Hematopoietic multipotent progenitor cell treated with erythropoietin and hydrocortisone succinate and interleukin-3 and kit ligand, for 6 days (in vitro differentiated cells): ENCODE measurements at places on chromosomes 1 and 21.
A peak's percentile ranks its signal among the peaks of the same experiment; 100 is the strongest.

DNA sequence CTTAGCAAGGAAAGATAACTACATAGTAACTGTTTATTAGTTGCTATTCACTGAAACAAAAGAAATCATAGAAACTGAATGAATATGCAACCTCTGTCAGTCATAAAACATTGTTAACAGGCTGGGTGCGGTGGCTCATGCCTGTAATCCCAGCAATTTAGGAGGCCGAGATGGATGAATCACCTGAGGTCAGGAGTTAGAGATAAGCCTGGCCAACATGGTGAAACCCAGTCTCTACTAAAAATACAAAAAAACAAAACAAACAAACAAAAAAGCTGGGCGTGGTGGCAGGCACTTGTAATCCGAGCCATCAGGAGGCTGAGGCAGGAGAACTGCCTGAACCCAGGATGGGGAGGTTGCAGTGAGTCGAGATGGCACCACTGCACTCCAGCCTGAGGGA is 44.1 kb downstream of the CRB1 start:
- DNase-seq = no peak

GRCh38 chr1:221709854-221710253 is 32.0 kb downstream of the DUSP10 start:
- no peak for DNase-seq

GRCh38 chr1:79362470-79362869 is 355.9 kb upstream of the ADGRL4 start:
- no peak for DNase-seq

DNA sequence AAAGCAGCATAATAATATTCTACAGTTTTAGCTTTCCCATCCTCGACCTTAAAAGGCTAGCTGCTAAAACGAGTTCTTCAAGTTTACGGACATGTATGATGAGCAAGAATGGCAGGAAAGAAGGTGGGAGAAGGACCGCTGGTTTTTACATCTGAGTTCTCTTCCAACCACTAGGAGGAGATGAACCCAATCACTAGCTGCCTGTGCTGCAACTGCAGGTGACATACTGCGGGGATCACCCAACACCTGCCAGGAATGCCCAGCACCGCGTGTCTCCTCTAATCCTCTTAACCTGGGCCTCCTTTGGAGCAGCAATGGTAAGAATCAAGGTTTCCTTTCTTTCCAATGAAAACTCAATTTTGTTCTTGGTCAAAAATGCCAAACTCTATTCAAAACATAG is 23.5 kb downstream of the TOR3A start:
- peak; percentile 25 for DNase-seq

- no peak for DNase-seq
Observed at GRCh38 chr1:244089561-244089960, 38.5 kb downstream of the ZBTB18 start.

GRCh38 chr1:237677979-237678378 is 212.7 kb downstream of the ZP4 start:
- DNase-seq = no peak

DNA sequence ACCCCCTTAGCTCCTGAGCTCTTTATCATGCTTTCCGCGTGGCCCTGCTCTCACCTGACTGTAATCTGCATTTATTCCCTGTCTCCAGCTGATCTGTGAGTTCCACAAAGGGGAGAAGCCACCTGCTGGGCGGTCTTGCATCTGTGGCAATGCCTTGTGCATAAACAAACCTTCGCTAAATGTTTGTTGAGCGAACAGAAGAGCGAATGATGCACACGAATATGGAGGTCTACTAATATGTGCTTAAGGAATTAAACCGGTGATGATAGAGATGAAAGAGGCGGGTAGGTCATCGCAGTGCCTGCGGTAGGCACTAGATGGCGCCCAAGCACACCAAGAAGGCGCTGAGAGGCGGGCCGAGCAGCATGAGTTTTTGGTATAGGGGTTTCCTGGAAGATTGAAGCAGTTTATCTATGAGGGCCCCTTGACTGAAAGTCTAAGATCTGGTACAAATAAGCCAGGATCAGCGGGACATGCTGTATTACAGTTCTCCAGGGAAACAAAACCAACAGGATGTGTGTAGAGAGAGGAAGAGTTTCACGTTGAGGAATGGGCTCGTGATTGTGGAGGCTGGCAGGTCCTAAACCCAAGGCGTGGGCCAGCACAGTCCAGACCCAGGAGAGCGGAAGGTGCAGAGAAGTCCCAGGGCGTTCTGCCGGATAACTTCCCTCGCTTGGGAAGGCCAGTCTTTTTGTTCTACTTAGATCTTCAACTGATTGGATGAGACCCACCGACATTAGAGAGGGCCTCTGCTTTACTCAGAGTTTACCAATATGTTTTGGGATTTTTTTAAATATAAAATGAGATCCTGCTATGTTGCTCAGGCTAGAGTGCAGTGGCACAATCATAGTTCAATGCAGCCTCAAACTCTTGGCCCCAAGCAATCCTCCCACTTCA is 34.7 kb downstream of the TOMM20 start:
- DNase-seq = peak; percentile 88

DNA sequence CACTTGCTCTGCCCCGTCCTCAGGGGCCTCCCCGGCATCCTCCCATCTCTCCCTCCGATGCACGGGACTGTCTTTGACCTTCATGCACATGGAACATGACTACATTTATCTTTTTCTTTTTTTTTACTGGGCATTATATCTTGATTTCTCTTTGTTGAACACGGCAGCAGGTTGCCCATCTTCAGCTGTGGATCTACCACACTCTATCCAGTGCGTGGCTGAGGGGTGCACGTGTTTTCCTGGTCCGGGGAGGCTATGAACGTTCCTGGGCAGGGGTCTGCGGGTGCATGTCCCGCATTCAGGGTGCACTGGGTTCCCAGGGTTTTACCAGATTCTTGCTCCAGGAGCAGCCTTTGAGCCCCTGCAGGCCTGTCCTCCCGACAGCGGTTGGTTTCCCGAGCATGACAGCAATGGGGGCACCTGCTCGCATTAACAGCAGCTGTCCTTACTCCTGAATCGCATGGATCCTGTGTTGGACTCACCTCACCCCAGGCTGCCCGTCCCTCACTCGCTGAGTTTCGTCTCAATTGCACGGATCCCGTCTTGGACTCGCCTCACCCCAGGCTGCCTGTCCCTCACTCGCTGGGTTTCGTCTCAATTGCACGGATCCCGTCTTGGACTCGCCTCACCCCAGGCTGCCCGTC is 7.4 kb downstream of the POFUT2 start:
- DNase-seq = no peak

DNA sequence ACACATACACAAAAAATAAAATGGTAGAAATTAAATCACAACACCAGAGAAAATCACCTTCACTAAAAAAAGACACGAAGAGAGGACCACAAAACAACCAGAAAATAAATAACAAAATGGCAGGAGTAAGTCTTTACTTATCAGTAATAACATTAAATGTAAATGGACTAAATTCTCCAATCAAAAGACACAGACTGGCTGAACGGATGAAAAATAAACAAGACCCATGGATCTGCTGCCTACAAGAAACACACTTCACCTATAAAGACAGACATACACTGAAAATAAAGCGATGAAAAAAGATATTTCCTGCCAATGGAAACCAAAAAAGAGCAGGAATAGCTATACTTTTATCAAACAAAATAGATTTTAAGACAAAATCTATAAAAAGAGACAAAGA is 73.6 kb downstream of the ZZZ3 start:
- DNase-seq = no peak

- DNase-seq = no peak
Observed at GRCh38 chr1:66750577-66750976, 1.7 kb upstream of the DYNLT5 start.

- DNase-seq = no peak
Observed at GRCh38 chr1:184745110-184745509, 9.5 kb downstream of the EDEM3 start.

DNA sequence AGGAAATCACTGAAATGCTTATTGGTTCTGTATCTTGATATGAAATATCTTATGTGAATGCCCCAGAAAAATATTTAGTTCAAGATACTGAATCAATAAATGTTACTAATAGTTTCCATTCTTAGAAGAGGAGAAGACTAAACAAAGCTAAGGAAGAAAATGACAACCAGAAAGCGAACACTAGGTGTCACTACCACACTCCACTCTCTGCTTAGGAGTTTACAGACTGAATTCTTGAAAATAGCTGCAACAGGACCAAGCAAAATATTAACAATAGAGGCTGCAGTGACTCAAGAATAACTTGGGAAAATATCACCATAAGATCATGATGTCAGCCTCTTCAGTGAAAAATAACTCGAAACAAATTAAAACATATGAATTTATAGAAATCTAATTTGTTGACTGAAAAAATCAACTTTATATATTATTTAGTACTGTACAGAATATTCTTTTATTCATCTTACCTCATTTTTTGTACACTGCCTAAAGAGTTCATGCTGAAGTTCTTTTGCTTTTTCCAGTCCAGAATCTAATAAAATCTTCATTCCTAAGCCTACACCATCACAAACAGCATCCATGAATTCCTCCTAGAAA is 61.6 kb downstream of the KIF14 start:
- peak; percentile 70 for DNase-seq

DNA sequence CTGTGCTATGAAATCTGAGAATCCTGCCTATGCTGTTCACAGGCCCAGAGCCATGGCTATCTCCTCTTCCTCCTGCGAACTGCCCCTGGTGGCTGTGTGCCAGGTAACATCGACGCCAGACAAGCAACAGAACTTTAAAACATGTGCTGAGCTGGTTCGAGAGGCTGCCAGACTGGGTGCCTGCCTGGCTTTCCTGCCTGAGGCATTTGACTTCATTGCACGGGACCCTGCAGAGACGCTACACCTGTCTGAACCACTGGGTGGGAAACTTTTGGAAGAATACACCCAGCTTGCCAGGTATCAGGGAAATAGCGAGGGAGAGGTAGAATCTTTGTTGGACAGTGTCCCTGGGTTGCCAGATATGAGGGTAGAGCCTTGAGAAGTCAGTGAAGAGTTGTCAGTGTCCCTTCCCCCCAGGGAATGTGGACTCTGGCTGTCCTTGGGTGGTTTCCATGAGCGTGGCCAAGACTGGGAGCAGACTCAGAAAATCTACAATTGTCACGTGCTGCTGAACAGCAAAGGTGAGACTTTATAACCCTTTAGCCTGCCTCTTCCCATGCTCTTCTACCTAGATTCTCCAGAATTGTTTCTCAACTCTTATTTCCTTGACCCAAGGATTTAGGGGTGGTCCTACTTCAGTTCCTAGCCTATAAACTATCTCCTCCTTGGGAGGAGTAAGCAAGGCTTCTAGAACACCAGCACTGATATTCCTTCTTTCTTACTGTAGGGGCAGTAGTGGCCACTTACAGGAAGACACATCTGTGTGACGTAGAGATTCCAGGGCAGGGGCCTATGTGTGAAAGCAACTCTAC is 1.4 kb downstream of the NIT1 start:
- peak; percentile 90 for DNase-seq

GRCh38 chr1:6134206-6134605 is 45.9 kb downstream of the CHD5 start:
- DNase-seq = no peak

- no peak for DNase-seq
Observed at GRCh38 chr1:233905416-233906051, 1.1 kb downstream of the SLC35F3 start.

GRCh38 chr1:227472772-227473171 is 90.6 kb upstream of the ZNF678 start:
- DNase-seq = no peak

GRCh38 chr1:116372191-116372590 is 853 bp upstream of the ATP1A1 start:
- DNase-seq = no peak

GRCh38 chr1:32400876-32401631 is 6.8 kb upstream of the BSDC1 start:
- peak; percentile 87 for DNase-seq

GRCh38 chr1:107858323-107858722 is 106.7 kb downstream of the VAV3 start:
- no peak for DNase-seq

- DNase-seq = no peak
Observed at GRCh38 chr1:82542766-82543165, 742.0 kb downstream of the ADGRL2 start.

DNA sequence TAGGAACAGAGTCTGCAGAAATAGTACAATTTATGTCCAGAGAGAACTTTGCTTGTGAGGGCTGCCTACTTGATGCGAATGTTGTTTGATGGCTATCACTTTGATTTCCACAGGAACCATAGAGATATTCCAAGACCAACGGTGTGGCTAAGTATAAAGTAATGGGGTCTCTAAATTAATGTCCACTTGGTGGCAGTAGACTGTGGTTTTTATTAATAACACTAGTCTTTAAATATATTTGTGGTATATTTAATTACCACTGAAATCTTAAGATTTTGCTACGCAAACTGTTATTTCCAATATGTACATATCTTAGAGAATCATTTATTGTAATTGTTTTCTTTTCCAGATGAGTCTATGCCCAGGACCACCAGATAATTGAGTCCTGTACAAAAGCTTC is 647.9 kb downstream of the PLA2G4A start:
- DNase-seq = peak; percentile 31

- no peak for DNase-seq
Observed at GRCh38 chr1:37660664-37661063, 26.0 kb upstream of the RSPO1 start.

GRCh38 chr1:24411963-24412362 is 1.6 kb downstream of the STPG1 start:
- DNase-seq = peak; percentile 55

DNA sequence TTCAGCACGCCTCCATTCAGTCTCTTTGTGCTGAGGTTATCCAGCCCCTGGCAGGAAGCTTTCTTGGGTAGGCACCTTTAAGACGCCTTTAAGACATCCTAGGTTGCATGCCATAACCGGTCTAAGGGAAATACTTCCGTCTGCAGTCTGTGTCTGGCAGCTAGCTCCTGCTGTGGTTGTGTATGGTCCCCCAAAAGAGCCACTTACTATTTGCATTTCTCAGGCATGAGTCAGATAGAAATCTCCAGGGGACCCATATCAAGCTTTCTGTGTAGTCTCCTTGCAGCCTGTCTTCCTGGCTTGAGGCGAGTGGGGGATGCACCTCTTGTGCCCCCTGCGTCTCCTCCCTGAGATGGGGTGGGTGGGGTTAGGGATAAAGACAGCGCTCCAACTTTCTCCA is 10.0 kb upstream of the RYR2 start:
- no peak for DNase-seq

- no peak for DNase-seq
Observed at GRCh38 chr1:67846538-67846937, 13.3 kb upstream of the GNG12 start.

GRCh38 chr1:160367934-160368923 is 1.4 kb downstream of the NHLH1 start:
- peak; percentile 75 for DNase-seq

- DNase-seq = no peak
Observed at GRCh38 chr1:156122519-156123355, 8.2 kb downstream of the LMNA start.
